ENCODE measurements at places on chromosomes 6 and 20.

GRCh38 chr6:37095997-37096396, 74.0 kb upstream of the PIM1 start:
- no peak for DNase-seq

DNA sequence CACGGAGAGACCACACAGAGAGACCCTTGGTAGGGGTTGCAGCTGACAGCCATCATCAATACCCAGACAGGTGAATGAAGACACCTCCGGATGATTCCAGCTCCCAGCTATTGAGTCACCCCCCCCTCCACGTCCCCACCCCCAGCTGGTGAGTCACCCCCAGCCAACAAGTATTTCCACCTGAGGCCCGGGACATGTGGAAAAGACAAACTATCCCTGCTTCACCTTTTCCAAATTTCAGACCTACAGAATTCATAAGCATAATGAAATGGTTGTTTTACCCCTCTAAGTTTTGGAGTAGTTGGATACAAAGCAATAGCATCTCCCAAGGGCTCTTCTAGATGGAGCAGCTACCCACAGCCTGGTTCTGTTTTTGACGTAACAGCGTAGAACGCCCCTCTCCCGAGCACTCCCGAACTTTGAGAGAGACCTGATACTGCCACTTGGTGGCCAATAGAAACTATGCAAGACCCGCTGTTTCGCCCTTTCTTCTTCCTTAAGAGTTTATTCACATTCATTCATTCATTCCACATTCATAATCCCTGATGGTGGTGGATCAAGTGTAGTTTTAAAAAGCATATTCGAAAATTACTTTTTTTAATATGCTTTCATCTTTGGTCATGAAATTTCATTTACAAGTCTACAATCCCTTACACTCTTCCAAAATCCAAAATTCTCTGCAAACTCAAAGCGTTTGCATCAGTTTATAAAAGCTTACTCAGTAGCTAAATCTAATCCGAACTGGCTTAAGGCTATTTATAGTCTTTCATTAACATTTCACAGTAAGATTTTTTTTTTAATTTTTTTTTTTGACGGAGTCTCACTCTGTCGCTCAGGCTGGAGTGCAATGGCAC, 15.1 kb upstream of the PPP1R16B start:
- DNase-seq, result no peak

DNA sequence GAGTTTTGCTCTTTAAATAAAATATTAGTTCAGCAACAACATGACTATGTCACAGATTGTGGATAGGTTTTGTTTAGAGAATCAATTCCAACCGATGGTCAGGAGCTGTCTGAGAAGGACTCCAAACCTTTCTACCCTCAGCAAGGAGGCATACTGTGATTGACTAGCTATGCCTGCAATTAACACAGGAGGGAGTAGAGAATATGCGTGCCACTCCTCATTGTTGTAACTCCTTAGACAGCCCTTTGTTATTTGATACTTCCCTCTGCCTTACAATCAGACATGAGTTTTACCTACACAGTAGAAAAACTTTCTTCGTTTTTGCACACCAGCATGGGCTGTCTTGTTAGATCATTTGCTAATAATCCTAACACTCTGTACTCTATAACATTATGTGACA, 796.5 kb downstream of the PRIM2 start:
- DNase-seq, result no peak

- DNase-seq, result no peak
These were observed 76.1 kb upstream of the HSF2 start for GRCh38 chr6:122323361-122323760.

GRCh38 chr6:158835616-158836221, 16.6 kb upstream of the EZR start:
- no peak for DNase-seq

- no peak for DNase-seq
These were observed 491.3 kb downstream of the MAFB start for GRCh38 chr20:40197691-40198090.

DNA sequence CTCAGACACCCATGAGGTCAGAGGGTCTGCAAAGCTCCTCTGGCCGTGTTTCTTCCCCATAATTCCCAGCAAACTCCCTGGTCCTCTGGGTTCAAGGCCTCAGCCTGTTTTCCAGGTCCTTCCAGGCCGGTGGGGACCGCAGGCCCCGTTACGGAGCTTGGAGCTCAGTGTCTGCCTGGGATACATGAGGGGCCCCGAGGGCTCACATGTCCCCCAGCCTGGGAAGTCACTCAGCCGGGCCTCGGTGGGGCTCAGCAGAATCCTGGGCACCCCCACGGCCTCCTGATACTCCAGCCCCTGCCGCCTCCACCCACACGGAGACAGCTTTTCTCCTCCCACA, 3.4 kb upstream of the SULF2 start:
- DNase-seq, result no peak

GRCh38 chr6:44004625-44005506, 122.4 kb downstream of the MRPL14 start:
- DNase-seq, result no peak

GRCh38 chr6:38273325-38273724, 366.4 kb downstream of the BTBD9 start:
- DNase-seq, result no peak

DNA sequence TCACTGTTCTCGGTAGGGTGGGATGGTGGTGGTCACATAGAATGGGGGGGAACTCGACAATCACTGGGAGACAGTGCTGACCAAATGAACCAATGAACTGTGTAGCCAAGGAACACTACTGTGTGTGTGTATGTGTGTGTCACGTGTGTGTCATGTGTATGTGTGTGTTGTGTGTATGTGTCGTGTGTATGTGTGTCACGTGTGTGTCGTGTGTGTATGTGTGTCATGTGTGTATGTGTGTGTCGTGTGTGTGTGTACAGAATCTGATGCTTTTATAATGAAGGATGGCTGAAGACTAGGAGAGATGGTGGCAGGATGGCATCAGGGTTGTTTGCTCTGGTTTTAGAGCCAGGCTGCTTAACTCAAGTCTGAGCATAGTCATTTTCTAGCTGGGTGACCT, 99.1 kb upstream of the DUSP22 start:
- DNase-seq, result no peak

GRCh38 chr6:94902974-94903628, 674.2 kb upstream of the MANEA start:
- no peak for DNase-seq

- DNase-seq, result no peak
These were observed 23.5 kb upstream of the MLIP start for GRCh38 chr6:54087721-54088120.

DNA sequence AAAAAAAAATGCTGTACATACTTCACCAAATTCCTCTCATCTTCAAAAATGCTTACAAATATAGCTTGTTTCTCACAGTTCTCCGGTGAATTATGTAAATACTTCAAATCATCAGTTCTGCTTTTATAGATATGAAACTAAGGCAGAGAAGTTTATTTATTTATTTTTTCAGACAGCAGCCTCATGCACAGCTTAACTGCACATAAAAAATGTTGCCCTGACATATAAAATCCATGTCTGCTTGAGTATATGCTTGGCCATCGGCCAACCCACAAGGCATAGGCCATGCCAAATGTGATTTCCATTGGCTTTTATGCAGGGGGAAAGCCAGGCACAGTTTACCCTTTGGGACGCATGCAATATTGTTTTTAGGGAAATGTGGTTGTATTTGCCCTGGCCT, 57.3 kb upstream of the PHACTR2 start:
- no peak for DNase-seq

- DNase-seq, result no peak
These were observed 23.3 kb downstream of the RBL1 start for GRCh38 chr20:37072293-37073196.

DNA sequence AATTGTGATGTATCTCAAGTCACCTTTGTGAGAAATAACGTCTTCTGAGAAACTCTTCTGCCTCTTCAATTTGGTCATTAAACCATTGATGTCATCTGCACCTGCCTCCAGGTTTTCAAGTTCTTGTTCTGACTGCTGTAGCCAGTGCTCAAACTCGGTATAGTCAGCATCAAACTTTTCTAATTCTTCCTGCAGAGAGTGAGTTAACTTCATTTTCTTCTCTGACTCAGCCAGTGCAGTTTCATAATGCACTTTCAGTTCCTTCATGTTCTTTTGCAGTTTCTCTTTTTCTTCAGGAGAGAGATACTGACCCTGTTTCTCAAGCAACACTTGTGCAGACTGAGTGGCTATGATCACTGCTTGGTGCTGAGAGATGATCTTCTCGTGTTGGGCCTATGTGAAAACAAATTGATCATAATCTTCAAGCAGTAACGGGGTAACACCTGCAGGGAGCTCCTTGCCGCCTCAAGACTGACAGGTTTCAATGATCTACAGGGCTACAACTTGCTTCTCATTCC, 48.8 kb downstream of the DST start:
- no peak for DNase-seq

DNA sequence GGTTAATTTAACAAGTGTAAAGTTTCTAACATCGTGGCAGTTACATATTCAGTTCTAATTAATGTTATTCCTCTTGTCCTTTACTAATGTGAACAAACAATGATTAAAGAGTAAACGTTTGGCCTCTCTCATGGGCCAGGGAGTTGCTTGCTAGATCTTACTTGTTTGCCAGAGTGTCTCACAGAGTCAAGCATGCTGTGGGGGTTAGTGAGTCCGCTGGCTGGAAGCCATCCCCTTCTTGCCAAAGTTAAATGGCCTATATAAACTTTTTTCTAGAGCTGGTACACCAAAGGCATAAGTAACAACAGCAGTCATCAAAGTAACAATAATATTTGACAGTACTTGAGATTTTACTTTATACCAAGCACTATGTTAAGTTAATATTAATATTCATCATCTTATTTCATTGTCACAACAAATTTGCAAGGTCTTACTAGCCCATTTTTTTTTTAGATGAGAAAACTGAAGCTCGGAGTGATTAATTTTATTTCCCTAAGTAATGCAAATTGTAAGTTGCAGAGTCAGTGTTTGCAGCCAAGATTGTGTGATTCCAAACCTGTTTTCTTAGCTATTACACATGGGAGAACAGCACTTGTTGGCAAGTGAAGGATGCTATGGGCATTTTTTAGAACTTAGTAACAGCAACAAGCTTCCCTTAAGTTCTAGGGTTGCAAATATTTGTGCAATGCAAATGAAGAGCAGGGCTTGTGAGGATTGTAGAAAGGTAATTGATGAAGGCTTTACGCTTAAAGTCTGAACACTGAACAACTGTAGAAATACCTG, 224.5 kb downstream of the RFPL4B start:
- DNase-seq, result peak; percentile 44

DNA sequence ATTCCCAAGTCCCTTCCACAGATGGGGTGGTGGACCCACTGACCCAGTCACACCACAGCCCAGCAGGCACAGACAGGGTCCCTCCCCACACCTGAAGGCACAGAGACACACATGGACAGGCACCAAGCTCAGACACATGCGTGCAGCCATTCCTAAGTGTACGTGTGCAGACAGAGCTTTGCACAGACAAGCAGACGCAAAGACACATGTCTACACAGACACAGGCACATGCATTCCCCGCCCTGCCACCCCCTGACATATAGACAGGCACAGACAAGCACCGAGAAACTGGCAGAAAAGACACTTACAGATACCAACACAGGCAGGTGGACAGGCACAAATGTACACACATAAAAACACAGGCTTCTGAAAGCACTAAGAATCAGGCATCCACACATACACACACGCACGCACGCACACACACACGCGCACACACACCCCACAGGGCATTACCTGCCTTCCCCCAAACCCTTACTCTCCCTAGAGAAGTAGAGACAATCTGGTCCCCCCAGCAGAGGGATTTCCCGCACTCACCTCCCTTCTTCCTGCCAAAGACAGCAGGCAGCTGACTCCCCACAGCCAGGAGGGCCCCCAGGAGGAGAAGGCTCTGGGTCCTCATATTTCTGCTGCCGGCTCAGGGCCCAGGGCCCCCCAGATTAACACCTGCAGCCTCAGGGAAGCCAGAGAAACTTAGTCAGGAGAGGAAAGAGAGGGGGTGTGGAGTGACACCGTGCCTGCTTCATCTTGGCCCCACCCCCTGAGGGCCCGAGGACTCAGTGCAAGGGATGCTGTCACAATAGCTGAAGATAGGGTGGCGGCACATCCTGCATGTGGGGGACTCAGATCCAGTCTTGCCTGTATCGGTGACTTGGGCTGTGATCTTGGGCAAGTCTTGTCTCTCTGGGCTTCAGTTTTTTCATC, at the start of gene WFDC5:
Gene WFDC5 (minus strand): TSS at position 710 of the 921 bp plus-strand sequence. CDS start 91 bp downstream, at position 619.
- DNase-seq, result no peak

DNA sequence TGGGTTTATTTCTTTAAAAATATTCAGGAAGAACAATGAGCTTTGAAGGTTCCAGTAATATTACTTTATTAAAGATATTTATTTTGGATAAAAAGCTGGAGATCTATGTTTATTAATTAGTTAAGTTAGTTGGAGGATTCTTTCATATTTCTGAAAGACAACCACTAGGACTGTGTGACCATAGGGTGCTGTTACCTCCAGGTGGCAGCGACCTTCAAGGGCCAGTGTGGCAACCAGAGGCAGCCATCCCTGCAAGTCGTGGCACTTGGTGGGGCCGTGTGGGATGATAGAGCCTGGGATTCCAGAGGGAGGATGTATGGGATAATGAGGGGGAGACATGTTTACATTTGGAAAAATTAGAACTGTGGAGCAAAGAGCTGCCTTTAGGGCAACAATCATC, 95.5 kb upstream of the SCP2D1 start:
- no peak for DNase-seq

DNA sequence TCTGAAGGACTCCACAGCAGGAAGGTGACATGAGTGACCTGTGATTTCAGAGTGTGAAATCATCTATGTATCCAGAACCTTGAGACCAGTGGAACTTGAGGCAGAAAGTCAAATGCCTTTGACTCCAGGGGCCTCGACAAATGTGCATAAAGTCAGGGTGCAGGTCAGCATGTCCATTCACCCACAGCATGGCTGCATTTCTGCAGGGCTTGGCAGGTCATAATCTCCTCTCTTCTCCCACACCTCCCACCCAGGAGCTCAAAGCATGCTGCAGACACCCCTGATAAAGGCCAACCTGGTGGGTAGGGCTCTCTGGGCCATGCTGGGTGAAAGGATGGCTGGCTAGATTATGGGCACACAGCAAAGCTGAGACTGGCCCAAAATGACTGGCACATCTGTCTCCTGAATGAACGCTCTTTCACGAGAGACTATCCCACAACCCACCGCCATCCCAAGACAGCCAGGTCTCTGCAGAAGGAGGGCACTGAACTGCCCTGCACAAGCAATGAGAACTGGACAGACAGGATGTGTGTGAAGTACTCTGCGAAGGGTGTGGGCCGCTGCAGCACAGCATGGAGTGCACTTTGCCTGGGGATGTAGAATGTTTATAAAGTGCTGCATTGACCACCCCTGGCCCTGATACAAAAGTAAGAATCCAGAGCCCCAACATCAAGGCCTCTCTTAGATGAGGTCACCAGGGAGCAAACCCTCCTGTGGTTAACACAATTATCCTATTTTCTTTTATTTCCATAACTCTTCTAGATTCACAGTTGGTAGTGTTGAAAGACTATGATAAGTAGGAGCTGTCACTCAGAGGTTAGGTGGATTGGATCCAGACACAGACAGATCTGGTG, 78.2 kb upstream of the NXT1 start:
- no peak for DNase-seq

GRCh38 chr20:19583532-19584175, 174.4 kb upstream of the RIN2 start:
- DNase-seq, result peak; percentile 63

DNA sequence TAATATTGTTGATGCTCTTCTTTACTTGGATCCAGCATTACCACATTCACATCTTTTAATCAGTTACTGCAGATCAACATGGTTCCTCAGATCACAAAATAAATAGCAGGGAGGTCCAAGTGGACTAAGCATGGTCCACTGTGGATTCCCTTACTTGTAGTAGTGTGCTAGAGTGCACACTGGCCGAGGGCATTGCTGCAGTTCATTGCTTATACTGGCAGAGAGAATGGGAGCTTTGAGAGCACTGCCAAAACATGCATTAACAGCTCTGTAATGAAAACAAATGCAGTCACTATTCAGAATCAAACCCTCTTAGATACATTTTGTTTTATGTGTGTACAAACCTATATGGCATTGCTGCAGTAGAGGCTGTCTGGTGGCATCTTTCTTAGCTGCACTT, 471.5 kb downstream of the CD109 start:
- no peak for DNase-seq
